ENCODE measurements at places on chromosomes 2 and 18.

- no peak for DNase-seq
Measured at GRCh38 chr2:180314086-180314485, 307.0 kb upstream of the CWC22 start.

DNA sequence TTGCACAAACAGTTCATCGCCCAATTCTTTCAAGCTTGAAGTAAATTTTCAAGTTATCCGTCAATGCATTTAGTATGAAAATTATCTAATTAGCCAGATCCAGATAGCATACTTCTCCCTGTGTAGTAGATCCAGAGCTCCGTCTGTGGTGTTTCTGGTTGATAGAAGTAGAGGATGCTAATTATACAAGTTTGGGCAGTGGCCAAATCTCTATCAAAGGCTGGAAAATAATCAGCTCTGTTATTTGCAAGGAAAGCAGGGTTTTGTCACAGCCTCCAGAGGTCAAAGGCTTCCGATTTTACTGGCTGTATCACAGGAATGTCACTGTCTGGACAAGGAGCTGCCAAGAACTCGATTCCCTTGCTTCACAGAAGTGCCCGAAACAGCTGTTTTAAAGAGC, 28.6 kb downstream of the LRRC30 start:
- DNase-seq: no peak

GRCh38 chr2:226776104-226776503, 23.5 kb downstream of the IRS1 start:
- no peak for DNase-seq

- no peak for DNase-seq
Measured at GRCh38 chr2:29811378-29811777, 110.0 kb downstream of the ALK start.

DNA sequence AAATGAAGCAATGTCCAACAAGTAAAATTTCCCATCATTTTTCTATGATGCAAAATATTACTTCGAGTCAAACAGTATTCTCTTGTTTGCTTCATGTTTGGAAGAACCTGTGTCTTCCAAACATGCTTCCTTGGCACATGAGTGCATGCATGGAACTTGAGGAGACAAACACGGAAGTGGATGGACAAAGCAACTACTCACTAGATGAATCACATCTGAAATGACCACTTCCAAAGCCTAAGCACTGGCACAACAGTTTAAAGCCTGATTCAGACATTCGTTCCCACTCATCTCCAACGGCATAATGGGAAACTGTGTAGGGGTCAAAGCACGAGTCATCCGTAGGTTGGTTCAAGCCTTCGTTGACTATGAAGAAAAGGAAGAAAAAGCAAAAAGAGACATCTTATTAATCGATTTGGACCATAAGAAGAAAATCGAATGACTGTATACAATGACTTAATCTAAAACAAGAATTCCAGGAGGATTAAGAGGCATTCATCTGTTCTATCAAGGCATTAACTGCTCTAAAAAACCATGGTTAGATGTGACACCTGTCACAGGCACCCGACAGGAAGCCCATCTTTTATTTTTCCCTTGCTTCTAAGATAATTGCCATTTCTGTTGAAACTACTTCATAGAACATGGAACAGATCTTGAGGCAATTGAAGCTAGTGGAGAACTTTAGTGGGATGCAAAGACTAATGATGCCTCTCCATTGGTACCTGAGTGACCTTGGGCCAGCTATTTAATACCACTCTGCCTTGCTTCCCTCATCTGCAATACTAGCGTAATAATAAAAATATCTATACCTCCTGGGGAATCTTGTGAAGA, 56.0 kb downstream of the ATIC start:
- DNase-seq: no peak

DNA sequence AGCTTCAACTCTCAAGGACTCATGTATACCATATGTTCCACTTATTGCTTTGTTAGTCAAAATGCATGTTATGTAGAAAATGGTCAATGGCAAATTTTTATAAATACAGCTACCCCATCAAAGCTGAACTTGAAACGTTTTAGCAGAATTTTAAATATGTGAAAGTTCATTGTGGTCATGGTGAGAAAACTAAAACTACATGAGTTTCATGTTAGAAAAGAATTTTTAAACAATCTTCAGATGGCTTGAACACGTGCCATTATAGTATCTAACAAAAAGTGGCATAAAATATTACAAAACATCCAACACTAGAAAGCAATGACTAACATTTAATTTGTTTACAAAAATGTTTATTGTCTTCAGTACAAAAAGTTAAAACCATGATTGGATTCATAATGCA, 246.0 kb upstream of the KCNJ3 start:
- DNase-seq: no peak

DNA sequence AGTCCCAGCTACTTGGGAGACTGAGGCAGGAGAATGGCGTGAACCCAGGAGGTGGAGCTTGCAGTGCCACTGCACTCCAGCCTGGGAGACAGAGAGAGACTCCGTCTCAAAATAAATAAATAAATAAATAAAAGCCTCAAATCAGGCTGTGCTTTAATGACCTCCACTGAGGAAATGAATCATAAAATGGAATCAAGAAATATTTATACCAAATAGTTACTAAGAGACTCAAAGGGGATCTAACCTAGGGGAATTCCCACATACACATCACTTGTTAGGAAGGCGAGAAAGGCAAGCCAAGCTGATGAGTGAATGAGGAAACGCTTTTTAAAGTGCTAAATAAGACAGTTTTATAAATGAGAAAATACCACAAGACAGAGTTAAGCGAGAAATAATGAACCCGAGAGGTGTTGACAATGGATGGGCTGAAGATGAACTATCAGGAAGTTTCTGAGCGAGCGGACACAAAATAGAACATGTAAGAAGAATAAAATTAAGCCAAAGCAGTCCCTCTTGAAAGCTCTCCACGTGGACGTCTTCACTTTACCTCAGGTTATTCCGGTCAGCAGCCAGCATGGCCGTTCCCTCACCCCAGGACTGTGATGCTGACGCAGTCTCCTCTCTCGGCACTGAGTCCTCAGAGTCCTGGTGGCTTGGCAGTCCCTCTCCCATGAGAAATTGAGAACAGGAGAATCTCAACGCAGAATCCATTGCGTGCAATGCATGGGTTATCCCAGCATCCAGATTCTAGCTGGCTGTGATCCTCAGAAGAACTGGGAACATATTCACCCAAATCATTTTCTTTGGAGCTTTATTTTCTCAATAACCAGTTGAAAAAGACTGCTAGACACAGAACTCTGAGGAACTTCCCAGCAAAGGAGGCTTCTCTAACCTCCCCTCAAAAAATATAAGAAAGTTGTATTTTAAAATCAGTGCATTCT, 22.3 kb downstream of the PXDN start:
- DNase-seq: no peak

DNA sequence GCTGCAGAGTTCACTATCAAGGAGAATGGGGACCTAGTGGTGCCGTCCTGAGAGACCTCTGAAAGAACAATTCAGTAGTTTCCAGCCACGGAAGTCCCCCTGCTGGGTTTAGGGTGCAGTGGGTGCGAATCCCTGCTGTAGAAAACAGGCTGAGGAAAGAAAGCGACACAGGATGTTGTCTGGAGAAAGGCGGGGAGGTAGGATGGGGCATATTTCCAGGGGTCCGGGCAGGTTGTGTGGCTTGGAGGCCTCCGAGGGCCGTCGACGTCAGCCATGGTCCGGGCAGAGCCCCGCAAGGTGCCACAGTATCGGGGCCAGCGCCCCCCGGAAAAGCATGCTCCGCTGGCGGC, 807 bp upstream of the CREB1 start:
- no peak for DNase-seq

DNA sequence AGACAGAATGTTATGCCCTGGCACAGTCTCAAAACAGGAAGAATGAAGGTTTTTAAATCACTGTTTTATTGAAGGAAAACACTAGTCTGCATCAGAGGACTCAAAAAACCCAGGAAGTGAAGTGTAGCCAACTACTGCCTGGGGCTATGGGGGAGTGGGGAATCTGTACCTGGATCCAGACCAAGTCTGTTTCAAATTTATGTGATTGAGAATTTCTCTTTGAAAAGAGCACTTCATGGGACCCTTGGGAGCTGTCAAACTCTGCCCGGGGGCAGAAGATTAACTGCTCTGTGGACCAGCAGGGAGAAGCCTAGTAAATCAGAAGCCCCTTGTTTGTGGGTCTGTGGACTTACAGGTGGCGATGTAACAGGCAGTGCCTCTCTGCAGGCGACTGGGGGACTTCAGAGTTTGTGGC, 45.3 kb upstream of the TANC1 start:
- no peak for DNase-seq

DNA sequence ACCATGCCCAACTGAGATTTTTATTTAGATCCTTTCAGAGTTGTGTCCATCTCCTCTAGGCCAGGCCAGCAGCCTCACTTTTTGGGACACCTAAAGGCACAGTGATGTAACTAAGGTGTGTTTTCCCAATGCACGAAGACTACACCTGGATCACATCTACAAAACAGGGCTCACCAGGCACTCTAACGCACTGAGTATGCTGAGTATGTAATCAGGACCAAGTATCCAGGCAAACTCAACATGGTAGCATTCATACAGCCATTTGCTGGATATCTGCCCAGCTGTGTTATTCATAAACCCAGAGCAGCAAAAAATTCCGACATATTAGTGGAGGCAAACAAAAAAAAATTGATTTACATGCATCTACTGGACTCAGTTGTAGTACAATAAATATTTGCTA, 33.8 kb downstream of the LPIN2 start:
- DNase-seq: no peak

GRCh38 chr18:39571511-39571910, 2005.9 kb upstream of the CELF4 start:
- DNase-seq: no peak

GRCh38 chr2:25972049-25972823, 10.1 kb downstream of the KIF3C start:
- no peak for DNase-seq

- DNase-seq: no peak
Measured at GRCh38 chr18:47985866-47986265, 55.4 kb upstream of the SMAD2 start.
